Frontal cortex (tissue), 4 donors: ENCODE measurements at places on chromosomes 16 and 17.

DNA sequence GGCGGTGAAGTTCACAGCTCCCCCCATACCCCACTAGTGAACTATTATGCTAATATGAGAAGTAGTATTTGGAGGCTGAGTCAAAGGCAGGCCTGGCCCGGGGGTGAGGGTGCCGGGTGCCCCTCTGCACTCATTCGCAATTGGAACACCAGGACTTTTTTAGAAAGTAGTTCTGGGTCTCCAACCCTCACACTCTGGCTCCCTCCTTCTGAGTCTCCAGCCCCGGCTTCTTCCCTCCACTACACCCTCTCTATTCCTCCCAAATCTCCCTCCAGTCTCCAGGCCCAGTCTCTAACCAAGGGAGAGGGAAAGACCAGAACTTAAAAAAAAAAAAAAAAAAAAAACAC is 11.3 kb upstream of the HOXB2 start:
- DNase-seq: no peak

DNA sequence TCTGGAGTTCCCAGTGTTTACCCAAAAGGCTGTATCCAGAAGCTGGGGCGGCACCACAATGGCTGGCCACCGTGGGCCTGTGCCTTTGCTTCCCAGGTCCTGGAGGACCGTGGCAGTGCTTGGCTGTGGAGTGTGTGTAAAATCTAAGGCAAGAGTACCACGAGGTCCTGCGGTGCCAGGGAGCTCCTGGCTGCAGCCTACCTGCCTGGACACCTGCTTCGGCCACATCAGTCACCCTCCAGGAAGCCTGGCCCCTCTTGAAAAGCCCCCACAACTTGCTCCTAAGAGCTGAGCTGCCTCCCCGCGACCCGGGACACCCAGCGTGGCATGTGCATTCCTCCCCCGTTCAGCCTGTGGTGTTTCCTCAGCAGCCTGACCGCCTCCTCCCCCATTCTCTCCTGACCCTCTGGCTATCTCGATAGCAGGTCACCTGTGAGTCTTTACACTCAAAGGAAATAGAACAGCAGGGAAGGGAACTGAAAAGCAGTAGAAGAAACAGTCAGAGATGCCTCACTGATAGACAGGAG is 7.9 kb downstream of the TIMM22 start:
- DNase-seq: no peak

DNA sequence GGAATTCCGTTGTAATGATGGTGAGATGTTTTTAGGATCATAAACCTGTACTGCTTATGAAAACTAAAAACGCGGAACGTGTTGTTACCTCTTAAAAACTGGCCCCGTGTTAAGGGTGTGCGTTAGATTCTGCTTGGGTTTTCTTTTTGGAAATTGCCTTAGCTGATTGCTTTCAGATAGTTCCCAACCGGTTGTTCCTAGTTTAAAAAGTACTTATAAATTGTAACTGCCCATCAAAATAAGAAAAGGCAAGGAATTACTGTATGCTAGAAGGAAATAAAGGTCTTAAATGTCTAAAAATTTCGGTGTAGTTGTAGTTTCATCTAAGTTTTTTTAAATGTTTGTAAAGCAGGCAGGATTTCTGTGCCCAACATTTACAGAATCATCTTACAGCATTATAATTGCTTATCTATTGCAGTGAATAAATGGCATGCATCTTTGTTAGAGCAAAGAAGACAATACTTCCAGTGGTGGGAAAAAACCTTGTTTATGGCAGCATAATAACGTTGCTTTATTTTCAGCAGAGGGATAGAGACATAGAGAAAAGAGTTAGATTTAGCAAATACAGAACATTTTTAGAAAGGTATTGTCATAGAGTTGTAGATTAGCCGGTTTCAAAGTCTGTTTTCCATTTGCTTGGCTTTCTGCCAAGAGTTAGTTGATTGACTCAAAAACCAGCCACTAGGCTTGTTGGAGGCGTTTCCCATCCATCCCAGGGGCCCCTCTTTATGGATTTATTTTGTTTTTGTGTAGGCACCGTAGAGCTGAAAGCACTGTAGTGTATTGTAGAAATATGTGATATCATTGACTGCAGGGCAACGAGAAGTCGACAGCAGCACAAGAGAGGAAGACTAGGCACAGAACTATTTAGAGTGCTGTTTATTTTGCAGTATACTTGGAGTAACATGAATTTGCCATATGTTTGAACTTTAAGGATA is 1.7 kb downstream of the PPM1D start:
- DNase-seq: peak; percentile 30

DNA sequence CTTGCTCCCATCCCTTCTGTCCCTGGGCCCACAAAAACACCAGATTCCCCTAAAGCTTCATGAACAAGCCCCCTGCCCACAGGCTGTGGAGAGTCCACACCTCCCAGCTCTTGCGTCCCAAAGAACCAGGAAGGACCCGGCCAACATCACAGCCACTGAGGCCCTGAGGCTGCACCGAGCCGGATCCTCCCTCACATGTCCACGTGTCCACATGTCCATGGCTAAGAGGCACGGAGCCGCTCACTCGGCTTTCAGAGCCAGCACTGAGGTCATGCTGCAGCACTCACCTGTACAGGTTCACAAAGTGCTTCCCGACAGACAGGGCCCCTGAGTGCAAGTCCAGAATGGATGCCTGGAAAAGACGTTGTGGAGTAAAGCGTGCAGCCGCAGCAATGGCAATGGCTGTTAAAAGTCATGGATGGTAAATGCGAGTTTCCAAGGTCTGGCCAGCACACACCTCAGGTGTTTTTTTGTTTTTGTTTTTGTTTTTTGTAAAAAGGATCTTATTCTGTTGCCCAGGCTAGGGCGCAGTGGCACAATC is 11.9 kb upstream of the HEXD start:
- DNase-seq: no peak

DNA sequence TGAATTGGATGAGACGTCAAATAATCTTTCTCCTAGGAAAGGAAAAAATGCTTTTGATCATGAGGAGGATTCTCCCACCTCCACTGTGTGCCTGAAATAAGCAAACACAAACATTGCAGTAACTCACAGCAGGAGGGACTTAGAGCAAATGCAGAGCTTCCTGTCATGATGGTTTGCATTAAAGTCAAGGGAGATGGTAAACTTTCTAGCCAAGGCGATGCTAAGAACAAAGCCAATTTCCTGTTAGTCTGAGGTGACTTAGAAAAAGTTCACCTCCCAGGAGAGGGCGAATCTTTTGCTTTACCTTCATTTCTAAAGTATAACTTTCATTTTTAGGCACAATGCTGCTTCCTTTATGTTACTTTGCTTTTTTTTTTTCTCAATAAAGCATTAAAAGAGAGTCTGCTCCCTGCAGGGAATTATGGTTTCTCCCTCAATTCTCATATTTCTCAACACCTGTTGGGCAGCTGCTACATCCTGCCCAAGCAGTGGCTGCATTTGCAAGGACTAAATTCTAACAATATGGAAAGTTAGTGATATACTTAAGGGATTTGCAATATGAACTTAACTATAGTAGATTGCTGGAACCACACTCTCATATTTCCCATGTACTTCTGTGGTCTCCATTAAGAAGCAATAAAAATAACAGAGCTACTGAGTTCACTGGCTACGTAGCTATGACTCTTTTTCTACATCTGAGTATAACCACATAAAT is 175.6 kb downstream of the PCTP start:
- no peak for DNase-seq

DNA sequence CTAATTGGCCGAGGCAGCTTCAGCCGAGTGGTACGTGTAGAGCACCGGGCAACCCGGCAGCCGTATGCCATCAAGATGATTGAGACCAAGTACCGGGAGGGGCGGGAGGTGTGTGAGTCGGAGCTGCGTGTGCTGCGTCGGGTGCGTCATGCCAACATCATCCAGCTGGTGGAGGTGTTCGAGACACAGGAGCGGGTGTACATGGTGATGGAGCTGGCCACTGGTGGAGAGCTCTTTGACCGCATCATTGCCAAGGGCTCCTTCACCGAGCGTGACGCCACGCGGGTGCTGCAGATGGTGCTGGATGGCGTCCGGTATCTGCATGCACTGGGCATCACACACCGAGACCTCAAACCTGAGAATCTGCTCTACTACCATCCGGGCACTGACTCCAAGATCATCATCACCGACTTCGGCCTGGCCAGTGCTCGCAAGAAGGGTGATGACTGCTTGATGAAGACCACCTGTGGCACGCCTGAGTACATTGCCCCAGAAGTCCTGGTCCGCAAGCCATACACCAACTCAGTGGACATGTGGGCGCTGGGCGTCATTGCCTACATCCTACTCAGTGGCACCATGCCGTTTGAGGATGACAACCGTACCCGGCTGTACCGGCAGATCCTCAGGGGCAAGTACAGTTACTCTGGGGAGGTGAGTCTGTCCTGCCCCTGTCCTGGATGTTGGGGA is 16.1 kb downstream of the PSKH1 start:
- DNase-seq: no peak

DNA sequence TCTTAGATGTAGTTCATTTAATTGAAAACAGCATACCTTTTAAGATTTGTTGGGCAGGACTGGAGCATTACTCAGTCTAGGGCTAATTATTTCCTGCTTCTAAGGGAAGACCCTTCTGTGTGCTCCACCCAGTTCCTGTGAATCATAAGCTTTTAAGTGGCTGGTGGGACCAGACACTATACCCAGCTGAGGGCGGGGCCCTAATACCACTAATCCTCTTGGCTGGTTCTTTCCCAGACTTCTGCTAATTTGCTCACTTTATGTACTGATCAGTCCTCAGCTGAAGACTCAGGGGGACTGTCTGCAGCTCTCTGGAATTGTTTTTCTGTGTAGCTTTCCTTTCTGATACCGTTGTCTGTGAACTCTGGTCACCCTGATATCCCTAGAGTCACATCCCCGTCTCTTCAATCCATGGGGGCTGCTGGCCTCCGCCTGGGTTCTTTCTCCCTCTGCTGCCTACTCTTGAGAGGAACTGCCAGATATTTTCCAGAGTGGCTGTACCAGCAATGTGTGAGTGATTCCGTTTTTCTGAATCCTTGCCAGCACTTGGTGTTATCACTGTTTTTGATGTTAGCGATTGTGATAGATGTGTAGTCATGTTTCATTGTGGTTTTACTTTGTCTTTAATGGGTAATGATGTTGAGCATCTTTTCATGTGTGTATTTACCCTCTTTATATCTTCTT is 35.1 kb downstream of the MFSD11 start:
- no peak for DNase-seq

- no peak for DNase-seq
Measured at GRCh38 chr17:19418251-19418992, 7.4 kb downstream of the RNF112 start.
